ENCODE measurements at places on chromosomes 3 and 15.

DNA sequence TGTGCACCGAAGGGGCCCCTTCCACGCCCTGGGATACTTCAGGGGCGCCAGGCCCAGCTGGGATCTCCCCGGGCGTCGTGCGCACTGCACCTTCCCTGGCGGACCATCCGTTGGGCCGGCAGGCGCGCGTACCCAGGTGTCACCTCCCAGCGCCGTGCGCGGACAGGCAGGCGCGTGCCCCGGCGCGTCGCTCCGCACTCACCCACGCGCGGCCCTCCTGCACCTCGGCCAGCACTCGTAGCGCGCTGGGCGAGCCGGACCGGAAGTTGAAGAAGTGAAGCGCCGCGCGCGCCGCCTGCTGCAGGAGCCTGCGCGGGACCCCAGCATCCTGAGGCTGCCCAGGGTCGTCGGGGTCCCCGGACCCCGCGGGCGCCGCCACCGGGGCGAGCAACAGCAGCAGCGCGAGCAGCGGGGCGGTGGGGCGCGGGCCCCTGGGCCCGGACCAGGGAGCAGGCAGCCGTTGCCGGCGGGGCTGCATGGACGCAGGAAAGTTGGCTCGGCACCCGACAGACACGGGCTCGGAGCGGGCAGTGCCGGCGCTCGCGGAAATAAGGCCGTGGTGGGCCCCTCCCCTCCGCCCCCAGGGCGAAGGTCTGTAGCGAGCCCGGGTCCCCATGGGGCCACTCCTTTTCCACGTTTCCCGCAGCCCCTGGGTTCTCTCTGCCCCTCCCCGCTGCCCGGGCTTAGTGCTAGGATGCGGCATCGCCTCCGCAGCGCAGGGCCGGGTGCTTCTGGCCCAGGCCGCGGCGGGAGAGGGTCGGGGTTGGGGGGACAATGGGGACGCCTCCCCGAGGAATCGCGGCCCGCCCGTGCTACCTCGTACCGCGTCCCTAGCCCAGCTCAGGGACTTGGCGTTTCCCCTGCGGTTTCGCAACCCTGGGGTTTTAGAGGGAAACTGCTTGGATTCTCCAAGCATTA lies at the start of gene RARRES1:
Gene RARRES1, minus strand, starts transcription at position 520 of the 918 bp plus-strand sequence. Its CDS starts 42 bp downstream, at position 478.
- DNase-seq: no peak

DNA sequence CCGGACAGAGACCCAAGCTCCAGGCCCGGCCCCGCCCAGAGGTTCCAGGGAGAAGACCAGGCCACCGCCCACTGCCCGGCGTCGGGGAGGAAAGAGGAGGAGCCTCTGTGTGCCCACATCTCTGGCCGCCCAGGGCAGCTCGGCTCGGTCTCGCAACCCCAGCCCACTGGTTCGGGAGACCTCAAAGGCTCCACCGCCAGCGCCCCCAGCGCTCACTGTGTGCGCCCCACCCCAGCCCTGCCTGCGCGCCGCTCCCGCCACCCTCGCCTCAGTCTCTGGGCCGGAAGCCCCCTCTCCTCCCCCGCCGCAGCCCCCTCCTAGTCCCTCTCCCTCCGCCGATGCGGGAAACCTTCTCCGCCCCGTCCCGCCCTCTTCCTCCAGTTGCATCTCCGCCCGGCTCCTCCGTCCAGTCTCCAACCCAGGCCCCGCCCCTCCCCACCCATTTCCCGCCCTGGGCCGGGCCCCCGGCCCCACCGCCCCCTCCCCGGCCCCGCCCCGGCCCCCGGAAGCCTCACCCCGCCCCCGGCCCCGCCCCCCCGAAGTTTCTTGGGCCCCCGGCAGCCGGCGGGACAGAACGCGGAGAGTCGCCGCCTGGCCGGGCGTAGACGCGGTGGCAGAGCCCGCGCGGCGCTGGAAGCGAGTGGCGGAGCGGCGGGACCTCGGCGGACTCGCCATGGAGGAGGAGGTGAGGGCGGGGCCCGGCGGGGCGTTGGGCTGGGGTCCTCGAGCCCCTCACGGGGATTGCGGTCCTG lies at the start of gene PLEKHO2:
Gene PLEKHO2, plus strand, starts transcription at position 572 of the 752 bp plus-strand sequence. Its CDS starts 102 bp downstream, at position 674.
- DNase-seq: peak; percentile 65

GRCh38 chr15:61829514-61829889 lies 230.7 kb downstream of the VPS13C start:
- DNase-seq: no peak

DNA sequence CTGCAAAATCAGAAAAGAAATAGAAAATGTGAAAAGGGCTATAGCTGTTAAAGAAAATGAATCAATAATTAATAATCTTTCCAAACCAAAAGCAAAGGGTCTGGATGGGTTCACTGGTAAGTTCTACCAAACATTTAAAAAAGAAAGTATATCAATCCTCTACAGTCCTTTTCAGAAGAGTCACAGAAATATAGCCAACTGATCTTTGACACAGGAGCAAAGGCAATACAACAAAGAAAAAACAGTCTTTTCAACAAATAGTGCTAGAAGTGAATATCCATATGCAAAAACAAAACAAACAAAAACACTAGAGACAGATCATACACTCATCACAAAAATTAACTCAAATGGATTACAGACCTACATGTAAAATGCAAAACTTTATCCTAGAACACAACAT lies 32.6 kb downstream of the RFX7 start:
- no peak for DNase-seq

GRCh38 chr3:44355362-44356033 lies 16.9 kb downstream of the TCAIM start:
- peak; percentile 12 for DNase-seq

GRCh38 chr15:84981711-84982300 lies at the start of gene PDE8A:
Gene PDE8A (plus strand): TSS chr15:84981856. CDS start chr15:84982163, 307 bp downstream.
- no peak for DNase-seq

DNA sequence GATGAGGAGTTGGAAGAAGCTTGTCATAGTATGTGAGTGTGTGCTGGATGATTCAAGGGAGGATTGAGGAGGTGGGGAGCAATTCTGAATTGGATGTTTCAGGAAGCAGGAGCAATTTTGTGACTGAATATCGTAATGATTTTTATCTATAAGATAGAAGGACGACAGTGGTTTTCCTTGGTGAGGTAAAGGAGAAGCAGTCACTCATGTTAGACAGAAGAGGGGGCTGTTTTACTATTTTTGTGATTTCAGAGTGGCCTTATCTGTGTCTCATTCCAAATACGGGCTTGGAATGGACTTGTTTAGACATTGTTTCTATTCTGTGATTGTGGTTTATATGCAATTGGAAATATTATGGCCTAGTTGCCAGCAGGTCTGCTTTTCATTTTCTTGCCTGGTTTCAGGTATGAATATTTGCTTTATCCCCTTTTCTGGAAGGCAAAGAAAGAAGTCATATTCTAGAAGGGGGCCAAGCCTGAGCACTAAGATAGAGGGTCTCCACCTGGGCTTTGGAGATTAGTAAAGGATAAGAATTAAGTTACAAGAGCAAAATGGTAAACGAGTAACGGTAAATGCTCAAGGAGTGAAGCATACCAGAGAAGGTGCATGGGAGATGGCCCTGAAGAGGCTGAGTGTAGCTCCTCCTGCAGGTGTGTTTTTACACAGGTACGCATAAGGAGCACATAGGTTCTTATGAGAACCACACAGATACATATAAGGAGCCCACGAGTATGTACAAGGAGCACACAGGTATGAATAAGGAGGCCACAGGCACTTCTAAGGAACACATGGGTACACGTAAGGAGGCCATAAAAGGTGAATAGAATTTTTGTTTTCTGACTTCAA lies 124.6 kb upstream of the KCNAB1 start:
- DNase-seq: no peak

- DNase-seq: no peak
Observed at GRCh38 chr3:106826791-106827311, 550.4 kb upstream of the CCDC54 start.

GRCh38 chr3:29011966-29012365 lies 268.9 kb upstream of the RBMS3 start:
- DNase-seq: no peak

- DNase-seq: no peak
Observed at GRCh38 chr3:66703501-66703900, 202.7 kb upstream of the LRIG1 start.

- DNase-seq: no peak
Observed at GRCh38 chr15:92903631-92903965, 3.5 kb downstream of the CHD2 start.

DNA sequence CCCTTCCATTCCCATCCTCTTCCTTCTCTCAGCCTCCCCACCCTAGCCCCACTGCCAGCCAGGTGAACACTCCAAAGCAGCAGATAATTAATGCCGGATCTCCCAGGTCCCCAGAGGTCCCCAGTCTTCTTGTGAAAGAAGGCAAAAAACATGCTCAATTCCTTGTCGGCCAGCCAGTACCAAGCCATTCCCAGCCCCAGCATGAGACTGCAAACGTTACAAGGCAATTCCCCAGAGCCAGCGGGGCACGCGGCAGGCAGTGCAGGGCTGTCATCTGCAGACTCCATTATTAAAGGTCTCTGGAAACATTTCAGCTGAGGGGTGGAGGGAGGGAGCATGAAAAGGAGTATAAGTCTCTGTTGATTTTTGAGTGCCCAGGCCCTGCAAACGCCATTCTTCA lies 117.8 kb downstream of the XXYLT1 start:
- no peak for DNase-seq

- DNase-seq: no peak
Observed at GRCh38 chr15:49815950-49816349, 195.1 kb downstream of the DTWD1 start.

- no peak for DNase-seq
Observed at GRCh38 chr3:28326458-28326926, 22.0 kb upstream of the ZCWPW2 start.

GRCh38 chr3:59774634-59775033 lies 724.8 kb upstream of the CFAP20DC start:
- DNase-seq: no peak

DNA sequence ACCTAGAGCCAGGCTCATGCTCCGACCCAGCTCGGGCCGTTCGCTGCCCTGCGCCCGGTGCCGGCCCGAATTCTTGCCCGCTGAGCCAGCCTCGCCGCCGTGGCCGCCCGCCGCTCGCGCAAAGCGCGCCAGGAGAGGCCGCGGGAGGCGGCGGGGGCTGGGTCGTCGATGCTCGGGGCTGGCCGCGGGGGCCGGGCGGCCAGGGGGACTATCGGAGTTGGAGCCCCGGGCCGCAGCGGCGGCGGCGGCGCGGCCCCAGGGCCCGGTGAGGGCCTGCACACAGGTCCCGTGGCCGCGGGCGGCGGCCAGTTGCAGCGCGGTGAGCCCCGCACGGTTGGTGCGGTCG lies 1.1 kb downstream of the ANKRD63 start:
- DNase-seq: no peak

GRCh38 chr3:56758539-56758981 lies 43.2 kb downstream of the ARHGEF3 start:
- no peak for DNase-seq

GRCh38 chr3:22858486-22858885 lies 344.6 kb upstream of the UBE2E2 start:
- DNase-seq: no peak

DNA sequence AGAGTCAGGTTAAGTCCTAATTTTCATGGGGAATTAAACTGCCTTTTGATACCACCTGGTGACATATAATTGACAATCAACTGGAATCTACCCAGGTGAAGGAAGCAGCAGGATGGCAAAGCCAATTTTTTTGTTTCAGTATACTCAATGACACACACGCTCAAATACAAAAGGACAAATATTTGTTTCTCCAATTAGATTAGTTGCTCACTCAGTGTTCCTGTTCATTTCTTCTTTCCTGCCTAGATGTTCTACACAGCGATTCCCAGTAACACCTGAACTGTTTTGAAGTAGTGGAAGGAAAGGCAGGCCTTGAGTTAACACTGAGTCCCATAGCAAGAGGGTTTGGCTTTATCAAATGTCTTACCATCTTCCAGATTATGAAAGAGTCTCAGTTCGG lies 157.5 kb downstream of the PDZRN3 start:
- no peak for DNase-seq

DNA sequence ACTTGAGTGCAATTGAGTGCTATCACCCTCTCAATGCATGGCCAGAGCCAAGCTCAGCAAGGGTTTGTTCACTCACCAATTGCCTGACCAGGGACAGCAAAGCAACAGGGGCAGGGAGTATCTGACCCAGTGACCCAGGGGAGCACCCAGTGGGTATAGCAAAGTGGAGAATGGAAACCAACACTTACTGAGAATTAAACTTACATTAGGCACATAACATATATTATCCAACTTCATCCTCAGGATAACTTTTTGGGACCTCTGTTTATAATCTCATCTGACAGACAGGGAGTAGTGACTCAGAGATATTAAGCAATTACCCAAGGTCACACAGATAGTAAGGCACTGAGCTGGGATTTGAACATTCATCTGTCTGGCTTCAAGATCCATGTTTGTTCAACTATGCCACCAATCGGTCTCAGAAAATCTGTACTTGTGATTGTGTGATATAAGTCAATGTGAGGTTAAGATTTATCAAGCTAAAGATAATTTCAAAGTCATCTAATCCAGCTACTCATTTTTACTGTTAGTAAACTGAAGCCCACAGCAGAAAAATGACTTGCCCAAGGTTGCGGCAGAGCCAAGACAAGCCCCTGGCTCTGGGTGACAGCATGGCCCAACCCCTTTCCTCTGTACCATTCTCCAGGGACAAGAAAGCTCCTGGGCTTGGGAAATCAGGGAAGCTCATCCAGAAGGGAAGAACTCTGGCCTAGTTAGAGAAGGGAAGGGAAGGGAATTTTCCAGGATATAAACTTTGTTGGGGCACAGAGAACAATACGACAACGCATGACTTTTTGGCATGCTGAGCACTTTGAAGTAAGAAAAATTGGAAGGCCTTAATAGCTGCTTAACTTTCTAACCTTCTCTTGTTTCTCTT lies 138.0 kb upstream of the SMAD3 start:
- DNase-seq: no peak

- DNase-seq: no peak
Observed at GRCh38 chr3:187020376-187020775, 90.0 kb downstream of the ST6GAL1 start.

GRCh38 chr3:45870099-45870498 lies 16.2 kb upstream of the CCR9 start:
- DNase-seq: no peak

- DNase-seq: no peak
Observed at GRCh38 chr3:23041918-23042696, 161.0 kb upstream of the UBE2E2 start.

- no peak for DNase-seq
Observed at GRCh38 chr15:92884436-92885223, 15.5 kb upstream of the CHD2 start.

DNA sequence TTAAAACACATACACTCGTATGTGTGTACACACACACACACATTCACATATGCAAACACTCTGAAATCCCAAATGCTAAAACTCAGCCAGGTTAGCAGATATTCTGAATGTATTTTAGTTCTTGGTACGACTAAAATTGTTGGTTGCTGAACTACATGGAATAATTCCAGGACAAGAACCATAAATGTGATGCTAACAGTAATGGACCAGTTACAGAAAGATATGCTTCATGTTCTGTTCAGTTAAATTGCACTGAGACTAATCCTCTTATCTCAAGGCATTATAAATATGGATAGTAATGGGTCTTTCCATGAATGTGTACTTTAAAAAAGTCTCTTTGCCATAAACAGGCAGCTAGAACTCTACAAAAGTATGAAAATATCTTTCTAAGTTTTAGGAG lies 113.3 kb downstream of the FRMD4B start:
- DNase-seq: no peak

Data from NCI-H1417 treated with DMSO at 0.1 percent for 48 hours (cell line).